ENCODE measurements at places on chromosomes 7 and 10. TPM values are rescaled to one million over a fixed set of nuclear protein-coding genes. Genes with fewer than 3 reads are reported as not detected.

DNA sequence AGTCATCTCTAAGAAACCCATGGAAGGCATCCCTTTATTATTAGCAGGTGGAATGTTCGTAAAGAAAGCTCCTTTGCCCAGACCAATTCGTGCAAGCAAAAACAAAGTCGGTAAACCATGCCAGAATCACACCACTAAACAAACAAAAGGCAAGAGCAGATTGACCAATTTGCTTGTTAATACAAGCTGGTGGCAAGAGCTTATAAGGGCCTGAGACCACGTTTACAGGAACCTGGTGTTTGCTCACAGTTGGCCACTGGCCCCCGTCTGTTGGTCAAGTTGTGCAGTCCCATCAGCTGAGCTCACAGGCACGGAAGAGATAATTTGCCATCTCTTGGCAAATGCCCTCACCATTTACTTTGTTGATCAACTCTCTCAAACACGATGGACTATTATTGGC, 342.2 kb upstream of the MKI67 start:
- DNase-seq, result no peak

- no peak for DNase-seq
Measured at GRCh38 chr7:133504825-133505224, 251.9 kb downstream of the EXOC4 start.

GRCh38 chr7:16989811-16990413, 108.1 kb upstream of the AGR3 start:
- DNase-seq, result no peak

GRCh38 chr7:27527348-27527714, 135.4 kb downstream of the HIBADH start:
- DNase-seq, result no peak

GRCh38 chr10:95229724-95230627, 35.9 kb downstream of the ACSM6 start:
- DNase-seq, result no peak

GRCh38 chr10:69057261-69057950, 30.5 kb upstream of the SRGN start:
- no peak for DNase-seq

- no peak for DNase-seq
Measured at GRCh38 chr10:86372119-86372783, 5.7 kb upstream of the GRID1 start.

DNA sequence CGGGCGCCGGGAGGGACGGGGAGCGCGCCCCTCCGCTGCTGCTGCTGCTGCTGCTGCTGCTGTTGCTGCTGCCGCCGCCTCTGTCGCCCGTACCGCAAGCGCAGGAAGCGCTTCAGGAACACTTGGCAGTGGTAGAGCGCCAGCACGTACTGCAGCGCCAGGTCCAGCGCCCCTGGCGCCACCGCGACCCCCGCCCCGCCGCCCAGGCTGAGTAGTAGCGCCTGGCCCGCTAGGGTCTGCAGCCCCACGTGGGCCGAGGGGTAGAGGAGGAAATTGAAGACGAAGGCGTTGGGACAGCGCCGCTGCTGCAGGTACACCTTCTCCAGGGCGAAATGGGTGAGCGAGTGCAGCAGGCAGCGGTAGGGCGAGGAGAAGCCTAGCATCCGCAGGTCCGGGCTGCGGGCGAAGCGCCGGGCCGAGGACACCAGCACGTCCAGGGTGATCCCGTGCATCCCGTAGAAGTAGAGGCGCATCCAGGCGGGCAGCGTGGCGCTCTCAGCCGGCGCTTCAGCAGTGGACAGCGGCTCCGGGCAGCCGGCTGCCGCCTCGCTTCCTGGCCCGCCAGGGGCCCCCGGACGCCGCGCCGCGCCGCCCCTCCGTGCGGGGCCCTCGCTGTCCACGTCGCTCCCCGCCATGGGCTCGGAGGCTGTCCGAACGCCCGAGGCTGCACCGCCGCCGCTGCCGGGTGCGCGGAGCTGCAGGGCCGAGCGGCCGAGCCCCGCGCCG, at the start of gene TMEM229A:
Gene TMEM229A (minus strand): TSS at position 699 of the 726 bp plus-strand sequence. CDS start 64 bp downstream, at position 635.
- no peak for DNase-seq

DNA sequence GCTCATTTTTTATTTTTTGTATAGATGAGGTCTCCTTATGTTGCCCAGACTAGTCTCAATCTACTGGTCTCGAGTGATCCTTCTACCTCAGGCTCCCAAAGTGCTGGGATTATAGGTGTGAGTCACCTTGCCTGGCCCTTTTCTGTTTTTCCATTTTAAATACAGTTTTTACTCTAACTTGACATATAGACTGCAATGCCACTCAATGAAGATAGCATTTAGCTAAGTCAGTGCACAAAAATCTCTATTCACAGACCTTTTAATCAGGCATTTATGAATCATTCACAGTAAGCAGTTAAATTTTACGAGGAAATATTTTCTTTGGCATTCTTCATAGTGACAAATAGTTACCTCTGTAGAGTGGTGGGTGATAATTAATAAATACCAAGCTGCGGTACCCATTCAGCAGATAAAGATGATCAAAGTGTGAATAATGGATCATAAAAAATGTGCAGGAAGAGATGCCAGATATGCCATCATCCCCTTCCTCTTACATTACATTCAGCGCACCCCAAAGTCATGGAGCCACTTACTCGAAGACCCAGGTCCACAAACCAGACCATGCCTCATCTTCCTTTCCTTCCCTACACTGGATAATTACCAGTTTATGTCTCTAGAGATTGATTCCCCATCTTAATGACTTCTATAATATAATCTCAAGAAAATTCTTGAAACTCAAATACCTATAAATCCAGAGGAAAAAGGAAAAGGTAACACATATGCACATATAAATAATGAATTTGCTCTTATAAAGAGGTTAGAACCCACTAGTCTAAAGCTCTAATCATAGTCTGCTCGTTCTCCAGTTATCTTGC, 56.0 kb downstream of the UBE2H start:
- no peak for DNase-seq

GRCh38 chr7:90587766-90588165, 8.4 kb upstream of the CDK14 start:
- DNase-seq, result no peak

GRCh38 chr10:42630537-42631134, 7.7 kb downstream of the ZNF33B start:
- DNase-seq, result peak; percentile 3

DNA sequence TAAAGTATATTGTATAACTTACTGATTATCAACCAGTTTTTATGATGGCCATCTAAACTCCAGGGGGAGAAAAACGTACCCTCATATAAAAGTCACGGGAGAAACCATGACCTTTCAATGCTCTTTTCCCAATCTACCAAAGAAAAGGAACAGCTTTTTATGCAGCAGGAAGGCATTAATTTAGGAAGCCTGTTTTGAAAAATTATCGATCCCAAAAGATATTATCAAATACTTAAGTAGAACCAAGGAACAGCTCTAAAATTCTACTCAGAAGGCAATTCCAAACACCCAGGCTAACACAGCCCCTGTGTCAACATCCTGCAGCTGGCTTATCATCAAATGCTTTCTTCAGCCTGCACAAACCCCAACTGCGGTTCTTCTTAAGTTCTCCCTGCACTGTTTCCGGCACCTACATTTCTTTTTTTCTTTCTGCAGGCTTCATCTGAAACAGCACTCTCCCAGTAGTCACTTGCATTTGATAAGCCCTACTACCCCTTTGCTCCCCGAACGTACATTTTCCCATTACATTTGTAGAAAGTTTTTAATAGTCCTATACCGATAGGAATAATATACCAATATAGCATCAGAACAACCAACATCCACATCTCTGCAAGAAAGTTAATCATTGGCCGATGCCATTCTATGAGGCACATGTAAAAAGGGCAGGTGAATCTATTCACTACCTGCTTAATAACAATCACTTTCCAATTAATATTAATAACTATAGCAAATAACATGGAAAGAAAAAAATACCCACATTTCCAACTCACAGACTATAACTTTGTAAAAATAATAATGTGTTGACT, 47.9 kb downstream of the PIP4K2A start:
- peak; percentile 84 for DNase-seq

- no peak for DNase-seq
Measured at GRCh38 chr10:97770255-97770654, 1.5 kb downstream of the SFRP5 start.

- DNase-seq, result no peak
Measured at GRCh38 chr10:113301342-113301984, 251.4 kb upstream of the HABP2 start.

DNA sequence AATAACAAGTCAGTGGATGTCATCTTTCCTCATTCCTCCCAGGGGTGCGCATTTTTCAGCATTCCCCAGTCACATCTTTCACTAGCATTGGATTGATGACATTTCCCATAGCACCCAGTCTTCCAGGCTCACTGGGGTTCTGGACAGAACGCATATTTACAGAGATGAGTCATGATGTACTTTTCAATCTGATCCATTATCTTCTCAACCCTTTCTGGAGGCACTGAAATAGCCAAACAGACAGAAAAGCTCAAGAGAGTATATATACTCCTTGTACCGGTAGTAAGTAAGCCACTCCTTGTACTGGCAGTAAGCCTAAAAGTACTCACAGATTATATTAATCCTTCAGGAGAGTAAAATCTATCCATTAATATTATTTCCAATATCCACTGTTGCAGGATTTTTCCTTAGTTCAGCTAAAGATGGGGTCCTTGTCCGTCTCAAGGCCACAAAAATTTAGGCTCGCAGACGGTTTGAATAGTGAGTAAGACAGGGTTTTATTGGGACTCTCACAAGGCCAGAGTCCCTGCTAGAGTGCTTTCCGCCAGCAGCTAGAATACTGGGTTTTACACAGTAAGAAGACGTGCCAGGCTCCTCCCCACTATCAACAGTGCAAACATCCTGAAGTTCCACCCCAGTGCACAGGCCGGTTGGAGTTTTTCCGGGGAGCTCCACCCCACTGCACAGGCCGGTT, 60.8 kb downstream of the MDH2 start:
- DNase-seq, result no peak

DNA sequence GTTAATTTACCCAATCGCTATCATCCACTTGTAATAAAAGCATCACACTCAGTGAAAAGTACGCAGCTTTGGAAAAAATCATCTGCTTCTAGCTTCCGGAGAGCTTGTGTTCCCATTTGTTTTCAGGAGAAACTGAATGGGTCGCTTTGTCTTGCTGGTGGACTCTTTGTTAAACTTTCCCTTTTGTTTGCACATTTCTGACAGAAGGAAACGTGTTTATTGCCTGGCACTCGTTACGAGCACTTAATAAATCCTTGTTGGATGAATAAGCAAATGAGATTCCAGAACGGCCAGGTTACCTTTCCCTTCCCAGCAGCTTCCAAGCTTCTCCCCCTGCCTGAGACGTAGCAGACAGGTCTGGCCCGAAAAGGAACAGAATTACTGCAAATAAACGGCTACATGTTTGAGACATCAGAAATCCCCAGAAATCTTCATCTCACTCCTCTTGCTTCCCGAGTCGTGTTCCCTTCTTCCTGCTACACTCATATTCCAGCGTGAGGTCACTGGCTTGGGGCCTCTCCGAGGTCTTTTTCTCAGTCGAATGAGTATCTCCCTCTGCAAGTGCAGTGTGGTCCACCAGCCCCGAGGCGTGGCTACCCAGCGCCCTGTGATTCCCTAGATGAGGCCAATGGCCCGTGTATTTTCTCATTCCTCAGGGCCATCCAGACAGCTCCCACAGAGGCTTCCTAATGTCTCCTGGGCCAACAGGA, 167.2 kb downstream of the FRMD4A start:
- DNase-seq, result no peak

DNA sequence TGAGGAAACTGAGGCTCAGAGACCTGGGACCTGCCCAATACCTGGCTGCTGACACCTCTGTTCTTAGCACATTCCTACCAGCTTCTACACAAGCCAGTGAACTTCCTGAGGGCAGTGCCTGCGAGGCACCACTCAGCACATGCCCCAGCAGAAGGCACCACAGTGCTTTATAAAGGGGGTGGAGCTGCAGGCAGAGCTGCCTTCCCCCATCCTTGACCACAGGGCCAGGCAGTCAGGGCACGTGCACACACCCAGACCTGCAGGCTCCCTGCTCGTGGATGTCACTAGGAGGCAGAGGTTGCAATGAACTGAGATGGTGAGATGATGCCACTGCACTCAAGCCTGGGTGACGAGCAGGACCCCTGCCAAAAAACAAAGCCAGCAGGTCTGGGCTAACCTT, 39.2 kb upstream of the TUBB8 start:
- DNase-seq, result no peak

GRCh38 chr7:43308913-43309705, 196.7 kb downstream of the HECW1 start:
- no peak for DNase-seq

- no peak for DNase-seq
Measured at GRCh38 chr10:98646998-98647917, 200.5 kb upstream of the HPS1 start.

SSC4D gene
- 0.31 TPM for polyA plus RNA-seq

DHTKD1 gene
- polyA plus RNA-seq, result 9.0 TPM

FKBP9 gene
- polyA plus RNA-seq, result 0.32 TPM

SFRP5 gene
- not detected for polyA plus RNA-seq

PPP1R17 gene
- polyA plus RNA-seq, result not detected

SPDYE2 gene
- not detected for polyA plus RNA-seq

ANKRD61 gene
- polyA plus RNA-seq, result not detected

PIP gene
- not detected for polyA plus RNA-seq

CFTR gene
- not detected for polyA plus RNA-seq

RPEL1 gene
- polyA plus RNA-seq, result not detected

SP4 gene
- 8.2 TPM for polyA plus RNA-seq

TCF7L2 gene
- 0.16 TPM for polyA plus RNA-seq

MMP21 gene
- polyA plus RNA-seq, result not detected

LRRD1 gene
- not detected for polyA plus RNA-seq

CALHM1 gene
- not detected for polyA plus RNA-seq

Data from CD4-positive, alpha-beta memory T cell (primary cell).